Putamen (tissue), 1 donor: ENCODE measurements at places on chromosomes 2 and 18.

- no peak for DNase-seq
Measured at GRCh38 chr2:171924170-171924942, 2.1 kb downstream of the HAT1 start.

- no peak for DNase-seq
Measured at GRCh38 chr2:126801473-126801872, 97.2 kb upstream of the TEX51 start.

- peak; percentile 52 for DNase-seq
Measured at GRCh38 chr2:74587664-74588277, 33.3 kb downstream of the DOK1 start.

GRCh38 chr2:34423301-34423700, 824.2 kb upstream of the FAM98A start:
- no peak for DNase-seq

- no peak for DNase-seq
Measured at GRCh38 chr18:42632801-42633200, 482.7 kb downstream of the RIT2 start.

DNA sequence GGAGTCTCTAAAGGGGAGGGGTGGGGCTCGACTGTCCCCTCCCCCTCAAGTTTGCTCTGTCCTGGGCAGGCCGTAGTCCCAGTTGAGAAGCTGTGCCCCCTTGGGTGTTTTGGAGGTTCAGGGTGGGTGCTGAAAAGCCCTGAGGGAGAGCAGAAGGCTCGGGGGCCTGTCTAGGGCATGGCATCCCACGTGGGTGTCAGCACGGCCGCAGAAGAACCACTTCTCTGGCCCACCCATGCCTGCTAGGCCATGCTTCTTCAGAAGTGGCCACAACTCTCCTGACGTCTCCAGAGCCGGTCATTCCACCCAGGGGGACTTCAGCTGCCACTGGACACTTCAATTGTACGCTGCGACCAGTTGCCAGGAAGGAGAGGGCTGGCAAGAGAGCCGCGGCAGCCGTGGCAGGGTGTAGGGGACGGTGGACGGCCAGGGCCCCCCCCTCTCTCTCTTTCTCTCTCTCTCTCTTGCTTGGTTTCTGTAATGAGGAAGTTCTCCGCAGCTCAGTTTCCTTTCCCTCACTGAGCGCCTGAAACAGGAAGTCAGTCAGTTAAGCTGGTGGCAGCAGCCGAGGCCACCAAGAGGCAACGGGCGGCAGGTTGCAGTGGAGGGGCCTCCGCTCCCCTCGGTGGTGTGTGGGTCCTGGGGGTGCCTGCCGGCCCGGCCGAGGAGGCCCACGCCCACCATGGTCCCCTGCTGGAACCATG, at the start of gene INPP5D:
INPP5D (plus strand) TSS at position 546 of the 704 bp plus-strand sequence; CDS start at position 683, 137 bp downstream.
- no peak for DNase-seq

- no peak for DNase-seq
Measured at GRCh38 chr18:70289351-70290312, 787 bp downstream of the SOCS6 start.

- DNase-seq, result peak; percentile 57
Measured at GRCh38 chr2:222690564-222691200, 19.2 kb downstream of the MOGAT1 start.

DNA sequence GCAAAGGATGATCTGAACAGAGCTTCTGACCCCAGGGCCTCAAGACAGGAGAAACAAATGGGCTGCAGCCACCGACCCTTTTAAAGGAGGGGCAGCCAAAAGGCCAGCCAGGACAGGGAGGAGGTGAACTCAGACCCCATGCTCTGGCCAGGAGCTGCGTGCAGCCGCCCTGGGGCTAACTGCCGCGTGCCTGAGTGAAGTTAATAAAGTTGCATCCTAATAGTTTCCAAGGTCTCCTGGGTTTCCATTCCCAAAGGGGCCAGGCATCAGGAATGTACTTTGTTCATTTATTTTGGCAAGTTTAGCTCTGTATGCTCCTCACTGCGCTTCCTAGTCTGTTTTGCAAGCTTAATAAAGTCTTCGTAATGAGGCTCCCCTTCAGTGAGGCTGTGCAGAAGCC, 60.7 kb downstream of the EN1 start:
- DNase-seq, result no peak

GRCh38 chr2:182827182-182827879, 39.1 kb downstream of the FRZB start:
- DNase-seq, result no peak

DNA sequence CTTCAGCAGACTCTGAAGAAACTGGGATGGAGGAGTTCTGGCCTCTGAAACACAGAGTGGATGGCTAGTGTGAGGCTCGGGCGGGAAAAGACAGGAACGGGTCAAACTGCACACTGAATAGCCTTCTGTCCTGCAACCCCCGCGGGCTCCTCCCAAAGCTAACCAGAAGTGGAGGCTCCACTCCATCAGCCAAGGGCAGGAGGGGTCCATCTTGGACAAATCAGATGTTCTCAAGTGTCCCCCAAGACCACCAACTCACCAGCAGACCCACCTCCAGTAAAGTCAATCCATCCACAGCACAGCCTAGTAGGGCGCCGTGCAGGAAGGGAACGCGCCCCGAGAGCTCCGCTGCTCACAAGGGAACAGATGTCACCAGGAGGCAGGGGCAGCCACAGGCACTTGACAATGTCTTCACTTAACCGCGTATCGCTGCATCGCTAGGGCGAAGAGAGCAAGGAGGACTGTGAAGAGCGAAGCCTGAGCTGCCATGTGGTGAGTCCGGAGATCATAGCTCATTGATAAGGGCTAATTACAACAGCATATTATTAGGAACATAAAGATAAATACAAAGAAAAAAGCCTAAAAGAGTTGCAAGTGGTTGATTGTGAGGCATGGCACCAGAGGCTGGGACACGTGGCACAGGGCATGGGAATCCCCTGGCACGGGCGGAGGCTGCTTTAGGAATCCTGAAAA, 494.6 kb upstream of the MYT1L start:
- no peak for DNase-seq

DNA sequence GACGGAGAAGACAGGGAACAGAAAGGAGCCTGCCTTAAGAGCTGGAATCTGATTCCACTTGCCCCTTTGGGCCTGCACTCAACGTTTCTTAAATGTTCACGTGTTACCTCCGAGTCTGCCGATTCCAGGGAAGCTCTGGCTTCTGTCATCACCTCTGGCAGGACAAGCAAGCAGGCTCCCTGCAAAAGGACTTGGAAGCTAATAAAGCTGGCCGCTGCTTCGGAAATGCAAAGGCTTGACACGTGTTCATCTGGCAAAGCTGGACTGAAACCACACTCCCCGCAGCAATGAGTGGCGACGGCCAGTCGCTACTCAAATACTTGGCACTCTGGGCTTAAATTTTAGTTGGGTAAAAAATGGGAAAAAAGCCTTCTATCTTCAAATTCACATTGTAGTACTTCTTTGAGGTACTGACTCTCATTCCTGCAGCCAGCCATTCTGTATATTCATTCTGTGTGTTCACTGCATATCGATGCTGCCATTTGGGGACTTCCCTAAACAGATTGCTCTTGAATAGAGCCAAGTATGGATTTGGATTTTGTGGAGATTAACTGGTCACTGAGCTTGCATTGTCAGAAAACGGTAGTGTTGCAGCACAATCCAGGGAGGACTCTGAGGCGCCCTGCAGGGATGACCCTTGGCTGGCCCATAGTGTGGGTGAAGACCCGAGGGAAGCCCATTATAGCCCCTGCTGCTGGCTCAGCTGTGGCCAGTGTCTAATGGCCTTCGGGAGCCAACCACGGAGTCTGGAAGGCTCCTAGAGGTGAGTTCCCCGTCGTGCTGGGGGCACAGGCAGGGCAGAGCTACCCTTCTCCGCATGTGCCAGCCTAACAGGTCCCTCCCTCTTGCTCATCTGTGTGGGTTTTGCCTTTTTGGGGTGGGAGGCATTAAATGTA, 231.5 kb downstream of the PRKCE start:
- no peak for DNase-seq

- DNase-seq, result no peak
Measured at GRCh38 chr2:171800639-171801038, 93.4 kb downstream of the SLC25A12 start.

DNA sequence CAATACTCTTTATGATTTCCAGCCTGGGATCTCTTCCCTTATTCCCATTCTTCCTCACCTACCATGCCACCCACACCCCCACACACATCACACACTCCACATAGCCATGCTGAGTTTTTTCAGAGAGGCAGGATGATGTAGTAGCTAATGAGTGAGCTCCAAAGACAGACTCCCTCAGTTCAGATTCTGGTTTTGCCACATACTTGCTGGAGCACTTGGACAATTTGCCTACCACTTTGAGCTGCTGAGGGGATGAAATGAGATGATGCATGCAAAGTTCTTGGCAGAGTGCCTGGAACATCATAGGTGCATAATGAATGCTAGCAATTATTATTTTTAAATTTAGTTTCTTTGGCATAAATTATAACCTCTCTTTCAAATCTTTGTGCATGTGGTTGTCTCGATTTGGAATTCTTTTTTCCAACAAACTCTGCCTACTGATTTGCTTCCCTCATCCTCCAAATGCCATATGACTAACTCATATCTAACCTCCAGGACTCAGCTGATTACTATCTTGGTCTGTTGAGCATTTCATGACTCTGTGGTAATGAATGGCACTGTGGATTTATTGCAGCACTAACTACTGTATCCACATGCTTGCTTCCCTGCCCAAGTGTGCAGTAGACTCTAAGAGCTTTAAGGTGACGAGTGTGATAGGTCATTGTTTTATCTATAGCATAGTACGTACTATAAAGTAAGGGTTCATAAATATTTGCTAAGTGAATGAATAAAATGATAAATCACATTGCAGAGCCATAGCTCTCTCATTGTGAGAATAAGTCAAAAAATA, 99.1 kb downstream of the TACR1 start:
- peak; percentile 48 for DNase-seq

GRCh38 chr2:100008956-100009355, 133.4 kb downstream of the AFF3 start:
- DNase-seq, result no peak

- DNase-seq, result peak; percentile 67
Measured at GRCh38 chr2:240295256-240296103, 140.0 kb upstream of the GPC1 start.

DNA sequence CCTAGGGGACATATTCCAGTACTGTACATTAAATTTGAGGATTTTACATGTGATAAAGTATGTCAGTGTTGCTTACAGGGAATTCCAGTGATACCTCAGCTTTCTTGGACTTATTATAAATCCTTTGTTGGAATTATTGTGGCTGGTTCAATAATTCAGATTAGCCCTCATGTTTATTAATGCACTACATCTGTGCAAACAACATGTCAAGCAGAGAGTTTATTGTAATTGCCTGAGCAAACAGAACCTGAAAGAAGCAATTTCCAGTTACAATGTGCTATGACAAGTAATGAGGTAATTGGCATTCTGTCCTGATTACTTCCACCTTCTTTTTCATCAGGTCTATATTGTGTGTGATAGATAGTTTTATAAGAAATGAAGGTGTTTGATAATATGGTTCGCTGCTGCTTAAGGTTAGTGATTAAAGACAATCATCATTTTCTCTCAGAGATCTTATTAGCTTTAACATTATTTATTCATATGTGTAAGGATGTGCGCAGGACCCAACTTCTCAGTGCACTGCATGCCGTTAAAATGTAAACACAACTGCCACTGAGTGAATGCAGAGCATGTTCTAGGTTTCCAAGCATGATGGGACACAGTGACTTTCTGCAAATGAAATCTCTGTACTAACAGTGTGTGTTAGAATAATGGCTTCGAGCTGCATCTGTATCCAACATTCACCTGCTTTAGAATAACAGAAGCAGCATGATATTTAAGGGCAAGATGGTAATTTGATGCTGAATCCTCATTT, 973.7 kb upstream of the POU3F3 start:
- DNase-seq, result no peak

DNA sequence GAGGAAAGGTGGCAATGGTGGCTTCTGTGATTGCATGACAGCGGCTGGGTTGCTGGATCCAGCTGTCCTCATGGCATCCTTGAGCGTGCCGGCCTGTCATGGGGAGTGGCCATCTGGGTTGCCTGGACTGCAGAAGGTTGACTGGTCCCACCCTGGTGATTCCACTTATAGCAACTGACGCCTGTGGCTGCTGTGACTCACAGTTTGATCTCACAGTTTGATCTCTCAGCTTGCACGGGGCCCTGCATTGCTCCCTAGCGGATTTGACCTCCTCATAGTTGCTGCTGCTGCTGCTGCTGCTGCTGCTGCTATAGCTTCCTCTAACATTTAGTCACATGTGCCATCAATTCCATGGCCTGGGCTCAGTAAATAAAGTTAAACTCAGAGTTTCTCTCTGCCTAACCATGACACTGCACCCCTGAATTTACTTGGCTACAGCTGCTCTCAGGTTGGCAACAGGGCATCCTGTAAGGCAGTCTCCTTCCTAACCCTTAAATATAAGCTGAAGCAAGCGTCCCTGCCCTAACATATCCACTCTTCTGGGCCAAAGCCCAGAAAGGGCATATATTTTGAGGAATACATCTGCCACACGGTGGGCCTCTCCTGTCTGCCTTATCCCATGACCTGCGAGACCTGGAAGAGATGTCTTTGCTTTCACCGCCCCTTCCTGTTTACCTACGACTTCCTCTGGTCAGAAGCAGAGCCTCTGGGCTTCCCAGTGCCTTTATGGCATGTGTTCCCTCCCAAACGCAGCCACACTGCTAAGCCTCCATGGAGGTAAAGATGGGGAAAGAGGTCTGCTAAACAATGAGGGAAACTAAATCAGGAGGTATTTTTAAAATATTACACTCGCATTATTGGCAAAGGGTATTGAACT, 37.8 kb upstream of the CCDC150 start:
- DNase-seq, result no peak

DNA sequence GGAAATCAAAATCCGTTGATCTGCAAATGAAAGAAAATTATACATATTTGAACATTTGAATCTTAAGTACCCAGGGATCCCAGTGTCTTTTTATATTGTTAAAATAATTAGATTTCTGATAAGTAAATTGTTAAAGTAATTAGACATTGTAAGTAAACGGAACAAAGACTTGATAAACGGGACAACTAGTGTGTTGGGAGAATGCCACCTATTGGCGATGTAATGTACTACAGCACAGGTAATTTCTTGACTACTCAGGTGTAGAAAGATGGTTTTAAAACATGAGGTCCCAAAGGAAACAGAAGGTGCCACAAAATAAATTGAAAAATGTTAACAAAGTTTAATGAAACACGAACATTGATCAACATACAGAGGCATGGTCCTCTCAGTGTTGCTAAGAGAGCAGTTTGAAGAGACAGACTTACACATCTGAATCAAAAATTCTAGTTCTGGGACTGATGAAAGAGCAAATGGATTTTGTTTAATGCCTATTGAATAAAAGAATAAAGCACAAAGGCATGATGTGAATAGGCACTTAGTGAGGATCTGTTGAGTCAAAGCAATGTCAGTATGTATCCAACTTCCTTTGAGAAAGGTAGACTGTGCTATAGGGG, 103.4 kb upstream of the RASGRP3 start:
- DNase-seq, result no peak

- DNase-seq, result no peak
Measured at GRCh38 chr18:29271501-29271900, 1094.6 kb upstream of the CDH2 start.

GRCh38 chr2:112818094-112818902, 18.3 kb downstream of the IL1B start:
- DNase-seq, result no peak

- no peak for DNase-seq
Measured at GRCh38 chr2:198297350-198297749, 493.0 kb downstream of the PLCL1 start.
